Thymus (tissue), 14 donors: ENCODE measurements at places on chromosomes 1 and 21.
A peak's percentile ranks its signal among the peaks of the same experiment; 100 is the strongest.

DNA sequence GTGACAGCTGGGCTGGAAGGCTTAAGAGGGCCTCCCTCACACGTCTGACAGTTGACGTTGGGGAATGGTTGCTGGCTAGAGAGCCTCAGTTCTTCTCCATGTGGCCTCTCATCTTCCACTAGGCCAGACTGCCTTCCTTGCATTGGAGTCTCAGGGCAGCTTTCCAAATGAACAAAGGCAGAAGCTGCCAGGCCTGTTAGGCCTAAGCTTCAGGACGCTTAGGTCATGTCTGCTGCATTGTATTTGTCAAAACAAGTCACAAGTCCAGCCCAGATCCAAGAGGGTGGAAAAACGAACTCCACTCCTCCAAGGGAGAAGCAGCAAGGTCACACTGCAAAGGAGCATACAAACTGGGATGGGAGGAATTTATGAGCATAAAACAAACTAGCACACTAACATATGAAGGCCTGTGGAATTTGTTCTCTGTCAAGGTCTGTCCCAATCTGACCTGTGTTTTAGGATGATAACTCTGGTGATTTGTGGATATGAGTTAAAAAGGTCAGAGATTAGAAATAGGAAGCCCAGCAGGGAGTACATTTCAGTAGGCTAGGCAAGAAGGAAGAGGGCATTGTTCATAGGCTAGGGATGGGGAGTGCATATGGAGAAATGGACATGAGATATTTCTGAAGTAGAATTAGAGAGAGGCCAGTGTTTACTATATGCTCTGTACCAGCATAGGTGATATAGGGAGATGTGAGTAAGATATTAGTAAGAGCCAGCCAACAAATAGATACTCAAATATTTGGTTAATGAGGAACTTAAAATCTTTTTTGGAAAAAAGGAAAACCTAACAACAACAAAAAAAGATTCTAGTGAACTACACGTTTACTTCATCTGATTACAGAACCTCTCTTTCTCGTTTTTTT, 29.1 kb upstream of the CNN3 start:
- no peak for DNase-seq

DNA sequence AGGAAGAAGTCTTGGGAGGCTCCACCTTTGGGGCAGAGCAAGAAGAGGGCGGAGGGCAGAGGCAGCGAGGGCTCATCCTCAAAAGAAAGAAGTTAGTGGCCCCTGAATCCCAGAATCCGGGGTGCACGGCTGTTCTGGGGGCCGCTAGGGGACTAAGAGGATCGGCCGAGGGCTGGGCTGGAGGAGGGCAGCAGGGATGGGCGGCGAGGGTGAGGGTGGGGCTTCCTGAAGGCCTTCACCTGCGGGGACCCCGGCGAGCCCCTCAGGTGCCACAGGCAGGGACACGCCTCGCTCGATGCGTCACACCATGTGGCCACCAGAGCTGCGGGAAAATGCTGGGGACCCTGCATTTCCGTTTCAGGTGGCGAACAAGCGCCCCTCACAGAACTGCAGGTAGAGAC, 23.9 kb downstream of the COL6A1 start:
- no peak for DNase-seq

DNA sequence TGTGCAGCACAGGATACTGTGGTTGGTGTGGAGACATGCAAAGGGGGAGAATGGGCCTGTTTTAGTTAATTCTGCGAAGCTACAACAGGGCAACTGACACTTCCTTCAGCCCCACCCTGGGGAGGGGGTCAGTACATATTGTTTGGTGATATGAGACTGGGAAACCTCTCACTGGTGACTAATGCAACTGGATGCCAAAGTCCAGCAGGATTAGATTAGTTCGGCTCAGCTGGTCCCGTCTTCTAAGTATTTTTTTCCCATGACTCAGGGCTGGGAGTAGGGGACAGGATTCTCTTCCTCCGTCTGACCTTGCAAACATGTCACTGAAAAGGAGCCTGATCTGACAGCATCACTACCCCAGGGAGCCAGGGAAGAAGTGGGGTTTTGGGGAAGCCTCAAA, 43.0 kb downstream of the PLXNA2 start:
- DNase-seq, result no peak

GRCh38 chr1:40224040-40224439, 23.7 kb upstream of the TMCO2 start:
- DNase-seq, result no peak

DNA sequence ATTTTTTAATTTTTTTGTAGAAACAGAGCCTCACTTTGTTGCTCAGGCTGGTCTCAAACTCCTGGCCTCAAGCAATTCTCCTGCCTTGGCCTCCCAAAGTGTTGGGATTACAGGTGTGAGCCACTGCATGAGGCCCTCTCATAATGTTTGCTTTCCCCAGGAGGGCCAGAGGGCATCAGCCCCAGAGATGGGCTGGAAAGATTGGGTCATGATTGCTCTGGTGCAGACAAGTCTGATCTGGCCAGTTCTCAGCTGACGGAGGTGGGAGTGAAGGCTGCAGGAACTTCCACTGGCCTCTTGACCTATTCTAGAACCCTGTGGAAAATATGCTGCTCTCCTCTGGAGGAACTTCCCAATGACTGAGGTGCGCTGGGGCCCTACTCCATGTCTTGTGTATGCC, 43.4 kb upstream of the RD3 start:
- DNase-seq, result no peak

DNA sequence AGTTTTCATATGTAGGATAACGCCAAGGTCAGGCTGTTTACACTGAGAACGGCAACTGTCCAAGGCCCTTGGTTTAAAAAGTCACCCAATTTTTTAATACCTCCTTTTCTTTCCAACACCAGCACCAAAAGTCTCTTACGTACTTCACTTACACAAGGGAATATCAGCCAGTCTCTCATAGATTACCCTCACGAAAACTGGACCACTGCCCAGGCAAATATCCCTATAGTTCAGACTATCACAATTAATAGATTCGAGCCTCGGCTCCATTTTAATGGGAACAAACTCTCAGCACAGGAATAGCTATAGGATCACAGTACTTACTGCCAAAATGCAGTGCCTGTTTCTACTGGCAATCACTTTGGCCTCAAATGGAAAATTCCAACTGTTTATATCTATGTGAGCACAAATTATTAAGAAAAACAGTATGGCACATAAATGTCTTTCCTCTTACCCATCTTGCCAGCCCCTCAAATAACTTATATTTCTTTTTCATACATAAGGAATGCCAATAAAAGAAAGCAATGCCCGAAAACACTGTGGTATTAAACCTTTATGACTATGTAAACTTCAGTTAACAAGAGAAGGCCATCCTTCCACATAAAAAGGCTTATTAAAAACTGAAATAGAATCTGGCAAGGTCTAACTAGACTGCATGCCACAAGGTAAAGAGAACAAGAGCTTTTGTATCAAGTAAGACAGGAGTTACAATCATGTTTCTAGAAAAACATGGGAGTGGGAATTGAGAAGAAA, 97.8 kb downstream of the SLC45A1 start:
- no peak for DNase-seq

DNA sequence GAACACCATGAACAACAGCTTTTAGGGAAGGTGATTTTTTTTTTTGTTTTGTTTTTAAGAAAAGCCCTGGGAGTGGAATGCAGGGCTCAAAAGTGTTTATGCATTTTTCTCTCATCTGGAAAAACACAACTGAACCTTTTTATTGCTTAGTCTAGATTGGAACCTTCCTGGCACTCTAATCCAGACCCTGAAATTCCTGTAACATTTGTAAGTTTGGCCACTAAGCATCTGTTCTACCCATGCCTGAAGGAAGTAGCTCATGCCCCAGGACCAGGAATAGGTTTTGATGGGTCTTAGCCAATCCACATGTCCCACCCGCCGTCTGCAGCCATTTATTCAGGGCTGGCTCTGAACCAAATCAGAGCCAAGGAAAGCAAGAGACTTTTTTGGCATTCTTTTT, 39.7 kb upstream of the SLC2A1 start:
- no peak for DNase-seq

DNA sequence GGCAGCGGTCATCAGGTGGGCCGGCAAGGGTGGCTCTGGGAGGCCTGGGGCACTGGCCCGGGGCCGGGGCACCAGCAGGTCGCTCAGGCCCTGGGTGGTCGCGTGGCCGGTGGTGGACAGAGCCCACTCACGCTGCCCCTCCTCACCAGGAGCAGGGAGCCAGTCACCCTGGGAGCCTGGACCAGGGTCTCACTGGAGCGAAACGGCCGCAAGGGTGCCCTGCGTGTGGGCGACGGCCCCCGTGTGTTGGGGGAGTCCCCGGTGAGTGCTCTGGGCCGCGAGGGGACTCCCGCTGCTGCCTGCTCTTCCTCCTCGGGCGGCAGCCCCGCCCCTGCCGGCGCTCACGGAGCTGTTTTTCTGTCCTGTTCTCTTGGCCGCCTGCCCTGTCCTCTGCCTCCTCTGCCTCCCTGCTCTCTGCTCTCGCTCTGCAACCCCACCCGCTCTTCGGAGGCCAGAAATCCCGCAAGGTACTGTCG, 23.5 kb downstream of the RNF223 start:
- no peak for DNase-seq

DNA sequence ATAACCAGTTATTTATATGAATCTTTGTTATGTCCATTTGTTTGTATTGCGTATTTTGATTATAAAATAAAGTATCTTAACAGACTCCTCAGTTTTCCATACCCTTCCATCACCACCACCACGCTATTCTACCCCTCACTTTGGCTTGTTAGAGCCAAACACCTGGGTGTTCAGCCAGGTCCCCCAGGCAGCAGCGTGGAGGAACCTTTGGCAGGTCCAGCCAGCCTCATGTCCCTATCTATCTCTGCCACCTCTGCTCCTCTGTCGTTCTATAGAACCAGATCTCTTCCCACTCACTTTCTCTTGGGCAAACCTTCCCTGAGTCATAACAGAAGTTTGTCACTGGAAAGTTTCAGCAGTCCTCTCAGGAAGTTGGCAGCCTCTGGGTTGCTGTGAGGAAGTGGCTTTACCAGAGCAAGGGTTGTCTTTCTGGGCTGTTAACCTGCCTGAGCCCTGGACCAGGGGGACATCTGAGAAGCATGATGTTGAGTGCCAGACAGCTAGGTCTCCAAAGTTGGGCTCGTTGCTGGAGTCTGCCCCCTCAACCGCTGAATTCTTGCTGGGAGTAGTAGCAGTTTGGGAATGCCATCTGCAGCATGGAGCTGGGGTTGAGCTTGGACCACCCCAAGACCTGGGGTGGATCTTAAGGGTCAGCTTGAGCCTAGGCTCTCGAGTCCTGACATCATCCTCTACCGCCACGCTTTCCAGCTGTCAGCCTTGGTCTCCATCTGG, 996 bp upstream of the SH3BGRL3 start:
- DNase-seq, result no peak

- no peak for DNase-seq
These were observed 79.2 kb downstream of the RNF220 start for GRCh38 chr1:44484155-44484688.

GRCh38 chr1:54376430-54377039, 29.7 kb downstream of the SSBP3 start:
- no peak for DNase-seq

GRCh38 chr1:71668065-71668464, 587.2 kb upstream of the ZRANB2 start:
- DNase-seq, result no peak

- no peak for DNase-seq
These were observed 103.0 kb upstream of the VAV3 start for GRCh38 chr1:108067884-108068540.

DNA sequence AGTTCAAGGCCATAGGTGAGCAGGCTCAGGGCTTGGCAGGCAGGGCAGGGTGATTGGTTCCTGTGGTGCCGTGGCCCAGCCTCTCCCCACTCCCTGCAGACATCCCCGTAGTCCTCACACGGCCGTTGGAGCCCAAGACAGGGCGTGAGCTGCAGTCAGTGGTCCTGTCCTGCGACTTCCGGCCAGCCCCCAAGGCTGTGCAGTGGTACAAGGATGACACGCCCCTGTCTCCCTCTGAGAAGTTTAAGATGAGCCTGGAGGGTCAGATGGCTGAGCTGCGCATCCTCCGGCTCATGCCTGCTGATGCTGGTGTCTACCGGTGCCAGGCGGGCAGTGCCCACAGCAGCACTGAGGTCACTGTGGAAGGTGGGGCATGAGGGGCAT, 71.9 kb downstream of the OBSCN start:
- DNase-seq, result no peak

- no peak for DNase-seq
These were observed 189.5 kb upstream of the GREM2 start for GRCh38 chr1:240801442-240801841.

DNA sequence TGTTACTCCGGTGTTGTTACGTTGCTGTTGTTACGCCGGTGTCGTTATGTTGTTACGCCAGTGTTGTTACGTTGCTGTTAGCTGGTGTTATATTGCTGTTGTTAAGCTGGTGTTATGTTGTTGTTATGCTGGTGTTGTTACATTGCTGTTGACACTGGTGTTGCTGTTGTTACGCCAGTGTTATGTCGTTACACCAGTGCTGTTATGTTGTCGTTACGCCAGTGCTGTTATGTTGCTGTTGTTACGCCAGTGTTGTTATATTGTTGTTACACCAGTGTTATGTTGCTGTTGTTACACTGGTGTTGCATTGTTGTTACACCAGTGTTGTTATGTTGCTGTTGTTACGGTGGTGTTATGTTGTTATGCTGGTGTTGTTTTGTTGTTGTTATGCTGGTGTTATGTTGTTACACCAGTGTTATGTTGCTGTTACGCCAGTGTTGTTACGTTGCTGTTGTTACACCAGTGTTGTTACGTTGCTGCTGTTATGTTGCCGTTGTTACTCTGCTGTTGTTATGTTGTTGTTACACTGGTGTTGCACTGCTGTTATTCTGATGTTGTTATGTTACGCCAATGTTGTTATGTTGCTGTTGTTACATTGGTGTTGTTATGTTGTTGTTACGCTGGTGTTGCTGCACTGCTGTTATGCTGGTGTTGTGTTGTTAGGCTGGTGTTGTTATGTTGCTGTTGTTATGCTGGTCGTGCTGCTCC, 25.6 kb downstream of the H6PD start:
- no peak for DNase-seq

DNA sequence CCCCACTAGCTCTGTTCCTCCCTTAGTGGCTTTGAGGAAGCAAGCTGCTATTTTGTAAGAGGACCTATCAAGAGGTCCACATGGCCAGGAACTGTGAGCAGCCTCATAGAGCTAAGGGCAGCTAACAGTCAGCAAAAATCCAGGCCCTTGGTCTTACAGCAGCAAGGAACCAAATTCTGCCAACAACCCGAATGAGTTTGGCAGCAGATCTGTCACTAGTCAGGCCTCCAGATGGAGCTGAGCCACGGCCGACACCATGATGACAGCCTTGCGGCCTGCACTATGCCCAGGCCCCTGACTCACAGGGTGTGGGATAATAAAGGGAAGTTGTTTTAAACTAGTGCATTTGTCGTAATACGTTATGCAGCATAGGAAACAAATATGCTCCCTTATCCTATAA, 28.0 kb upstream of the H3-3A start:
- DNase-seq, result no peak

GRCh38 chr1:32273391-32274208, 18.3 kb upstream of the HDAC1 start:
- DNase-seq, result peak; percentile 96

DNA sequence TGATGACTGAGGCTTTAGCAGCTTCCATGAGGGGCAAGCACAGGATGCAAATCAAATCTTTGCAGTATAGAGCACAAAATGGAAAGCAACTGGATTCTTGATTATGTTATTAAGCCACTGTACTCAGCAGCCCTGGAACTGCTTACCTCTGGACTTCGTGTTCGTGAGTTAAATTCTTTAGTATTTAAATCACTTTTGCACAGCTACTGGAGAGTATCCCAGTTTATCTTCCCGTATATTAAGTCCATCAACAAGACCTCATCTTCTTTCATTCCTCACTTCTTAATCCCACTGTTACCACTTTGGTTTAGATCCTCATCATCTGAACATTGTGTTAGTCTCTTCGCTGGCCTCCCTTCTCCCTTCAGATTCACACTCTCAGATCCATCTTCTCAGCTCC, 108.9 kb downstream of the GREM2 start:
- no peak for DNase-seq

- DNase-seq, result no peak
These were observed 13.7 kb downstream of the PI4KB start for GRCh38 chr1:151313501-151313900.
